ENCODE measurements at places on chromosomes 2 and 18.

- no peak for DNase-seq
These were observed 434.7 kb downstream of the PTPRM start for GRCh38 chr18:8001711-8002301.

DNA sequence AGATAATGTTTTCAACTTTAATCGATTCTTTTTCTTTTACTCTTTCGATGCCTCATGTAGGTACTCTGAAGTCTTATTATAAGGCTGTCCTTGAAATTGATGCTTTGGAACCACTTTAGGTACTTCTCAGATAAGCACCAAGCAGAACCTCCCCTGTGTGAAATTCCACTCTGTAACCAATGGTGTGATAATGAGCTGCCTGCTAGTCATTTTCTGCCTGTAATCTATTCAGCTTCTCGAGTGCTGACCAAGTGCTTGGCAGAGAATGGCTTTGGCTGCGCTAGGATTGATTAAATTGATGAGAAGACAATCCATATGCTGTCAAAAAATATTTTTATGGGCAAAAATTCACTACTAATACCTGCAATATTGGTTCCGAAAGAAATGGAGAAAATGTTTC, 132.1 kb upstream of the STON1 start:
- DNase-seq = no peak

DNA sequence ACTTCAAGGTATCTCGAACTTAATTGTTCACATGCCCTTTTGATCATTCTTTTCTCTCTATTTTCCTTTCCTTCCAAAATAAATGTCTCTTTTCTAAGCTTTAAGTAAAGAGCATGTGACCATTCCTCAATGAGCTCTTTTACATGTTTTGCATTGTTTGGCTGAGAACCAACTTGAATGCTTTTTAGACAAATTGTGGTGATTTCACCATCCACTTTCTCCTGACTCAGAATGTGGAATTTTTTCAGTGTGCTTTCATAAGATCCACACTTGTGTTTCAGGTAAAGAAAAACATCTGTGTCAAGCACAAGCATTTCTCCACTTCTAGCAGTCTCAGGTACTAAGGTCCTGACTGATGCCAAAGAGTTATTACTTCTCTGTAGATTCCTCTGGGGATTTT, 10.7 kb downstream of the RBM43 start:
- DNase-seq = no peak

DNA sequence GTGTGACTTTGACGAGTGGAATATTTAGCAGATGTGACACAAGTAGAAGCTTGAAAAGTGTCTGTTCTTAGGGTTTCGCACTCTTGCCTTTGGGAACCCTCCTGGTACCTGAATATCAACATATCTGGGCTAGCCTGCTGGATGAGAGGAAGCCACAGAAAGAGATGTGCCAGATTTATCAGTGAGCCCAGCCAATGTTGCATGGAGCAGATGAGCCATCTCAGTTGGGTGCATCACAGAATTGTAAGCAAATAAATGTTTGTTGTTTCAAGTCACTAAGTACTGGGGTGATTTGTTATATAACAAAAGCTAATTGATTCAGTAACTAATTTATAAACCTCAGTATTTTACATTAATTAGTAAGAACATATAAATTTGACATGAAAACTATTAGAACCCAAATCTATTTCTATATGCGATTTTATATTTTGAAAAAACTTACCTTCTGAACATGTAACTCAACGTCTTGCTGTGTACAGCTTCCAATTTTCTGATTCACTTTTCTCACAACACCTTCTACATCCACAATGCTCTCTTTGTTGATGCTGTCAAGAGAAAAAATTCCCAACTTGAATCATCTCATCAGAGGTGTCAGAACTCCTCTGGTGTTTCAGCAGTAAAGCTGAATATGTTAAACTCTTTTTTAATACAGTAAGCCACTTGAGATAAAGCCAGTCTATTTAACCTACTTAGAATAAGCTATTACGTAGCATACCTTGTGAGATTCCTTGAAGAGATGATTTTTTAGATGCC, 42.3 kb downstream of the DARS1 start:
- no peak for DNase-seq

DNA sequence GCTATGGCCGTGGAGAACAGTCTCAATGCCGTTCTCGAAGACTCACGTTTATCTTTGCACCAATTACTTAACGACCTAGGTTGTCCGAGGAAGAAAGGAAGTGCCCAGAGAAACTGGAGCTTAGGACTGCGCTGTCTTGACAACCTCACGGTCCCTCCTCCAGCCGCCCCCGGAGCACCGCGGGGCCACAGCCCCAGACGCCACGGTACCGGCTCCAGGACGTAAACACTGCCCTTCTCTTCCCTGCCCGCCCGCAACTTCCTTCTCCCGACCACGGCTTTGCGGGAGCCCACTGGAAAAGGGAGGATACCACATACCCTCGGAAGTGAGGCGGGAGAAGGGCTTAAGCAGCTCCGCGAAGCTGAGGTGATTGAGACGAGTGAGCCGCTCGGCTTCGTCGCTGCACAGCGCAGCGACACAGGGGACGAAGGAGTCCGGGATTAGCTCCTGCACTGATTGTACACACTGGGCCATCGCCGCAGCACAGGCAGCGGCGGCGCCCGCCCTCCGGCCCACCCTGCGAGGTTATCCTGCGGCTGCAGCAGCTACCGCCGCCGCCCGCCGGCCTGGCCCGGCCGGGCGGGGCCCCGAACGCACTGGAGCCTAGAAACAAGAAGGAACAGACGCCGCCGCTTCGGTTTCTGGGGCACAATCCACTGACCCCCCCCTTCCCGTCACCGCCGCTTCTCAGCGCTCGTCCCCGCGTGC, 483 bp downstream of the TRAPPC8 start:
- peak; percentile 48 for DNase-seq

GRCh38 chr2:24828238-24828996, 35.2 kb downstream of the CENPO start:
- DNase-seq = no peak

- no peak for DNase-seq
These were observed 317.4 kb upstream of the UBE2E3 start for GRCh38 chr2:180662941-180663471.

DNA sequence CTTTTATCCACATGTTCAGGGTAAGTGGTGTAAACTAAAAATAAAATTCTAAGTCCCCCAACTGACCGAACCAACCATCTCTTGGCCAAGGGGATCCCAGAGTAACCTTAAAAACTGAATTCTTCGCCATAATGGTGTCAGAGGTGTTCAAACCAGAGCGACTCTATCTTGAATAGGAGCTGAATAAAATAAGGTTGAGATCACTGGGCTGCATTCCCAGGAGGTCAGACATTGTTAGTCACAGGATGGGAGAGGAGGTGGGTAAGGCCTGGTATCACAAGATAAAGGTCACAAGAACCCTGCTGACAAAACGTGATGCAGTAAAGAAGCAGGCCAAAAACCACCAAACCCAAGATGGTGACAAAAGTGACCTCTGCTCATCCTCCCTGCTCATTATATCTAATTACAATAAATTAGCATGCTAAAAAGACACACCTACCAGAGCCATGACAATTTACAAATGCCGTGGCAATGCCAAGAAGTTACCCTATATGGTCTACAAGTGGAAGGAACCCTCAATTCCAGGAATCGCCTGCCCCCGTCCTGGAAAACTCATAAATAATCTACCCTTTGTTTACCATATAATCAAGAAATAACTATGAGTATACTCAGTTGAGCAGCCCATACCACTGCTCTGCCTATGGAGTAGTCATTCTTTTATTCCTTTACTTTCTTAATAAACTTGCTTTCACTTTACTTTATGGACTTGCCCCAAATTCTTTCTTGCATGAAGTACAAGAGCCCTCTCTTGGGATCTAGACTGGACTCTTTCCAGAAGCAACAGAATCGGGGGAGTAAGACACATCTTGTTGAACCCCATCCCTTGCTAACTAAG, 302.4 kb downstream of the STK39 start:
- no peak for DNase-seq

- DNase-seq = no peak
These were observed 25.1 kb downstream of the ABCB11 start for GRCh38 chr2:169005994-169006393.

DNA sequence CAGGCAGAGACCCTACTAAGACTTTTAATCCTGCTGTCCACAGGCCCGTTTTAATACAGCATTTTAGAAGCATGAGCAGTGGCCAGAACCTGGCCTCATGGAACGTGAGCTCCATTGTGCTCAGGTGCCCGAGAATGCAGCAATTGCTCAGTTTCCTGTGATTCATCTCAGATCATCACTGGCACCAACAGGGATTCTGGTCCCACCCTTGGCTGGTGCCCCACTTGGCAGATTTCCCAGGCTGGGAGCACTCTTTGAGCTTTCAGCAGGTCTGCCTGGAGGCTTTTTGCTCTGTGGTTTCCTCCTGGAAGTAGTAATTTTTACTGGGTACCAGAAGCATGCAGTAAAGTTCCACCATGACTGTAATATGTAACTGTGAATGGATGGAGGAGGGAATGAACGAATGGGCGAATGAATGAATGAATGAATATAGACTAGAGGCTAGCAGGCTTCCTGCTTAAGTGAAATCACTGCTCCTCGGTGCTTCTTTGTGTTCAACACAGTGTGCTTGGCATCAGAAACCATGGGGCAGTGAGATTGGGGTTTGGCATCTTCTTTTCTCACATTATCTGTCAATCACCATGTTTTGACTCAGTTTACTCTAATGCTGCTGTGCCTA, 312.9 kb downstream of the PRKCE start:
- DNase-seq = peak; percentile 18

- DNase-seq = no peak
These were observed 25.5 kb downstream of the MRPL35 start for GRCh38 chr2:86224645-86225355.

DNA sequence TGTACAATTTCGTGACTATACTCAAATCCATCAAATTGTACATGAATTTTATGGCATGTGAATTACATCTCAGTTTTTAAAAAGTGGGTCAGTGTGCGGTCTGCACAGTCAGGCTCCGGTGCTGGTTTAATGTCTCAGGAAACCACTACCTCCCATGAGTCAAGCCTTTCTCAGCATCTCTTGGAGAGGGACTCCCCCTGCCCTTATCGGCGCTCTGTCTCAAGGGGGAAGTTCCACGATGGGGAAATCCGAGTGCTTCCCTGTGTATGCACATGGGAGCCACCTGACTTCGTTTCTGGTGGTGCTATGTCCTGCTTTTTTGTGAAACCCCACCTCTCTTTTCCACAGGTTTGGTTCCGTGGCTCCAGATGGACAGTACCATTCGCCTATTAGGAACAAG, 72.5 kb downstream of the ACOXL start:
- DNase-seq = peak; percentile 80

- DNase-seq = no peak
These were observed 156.1 kb upstream of the HNRNPA3 start for GRCh38 chr2:177056481-177056929.

- DNase-seq = no peak
These were observed 230.5 kb downstream of the FIGN start for GRCh38 chr2:163505281-163505680.

DNA sequence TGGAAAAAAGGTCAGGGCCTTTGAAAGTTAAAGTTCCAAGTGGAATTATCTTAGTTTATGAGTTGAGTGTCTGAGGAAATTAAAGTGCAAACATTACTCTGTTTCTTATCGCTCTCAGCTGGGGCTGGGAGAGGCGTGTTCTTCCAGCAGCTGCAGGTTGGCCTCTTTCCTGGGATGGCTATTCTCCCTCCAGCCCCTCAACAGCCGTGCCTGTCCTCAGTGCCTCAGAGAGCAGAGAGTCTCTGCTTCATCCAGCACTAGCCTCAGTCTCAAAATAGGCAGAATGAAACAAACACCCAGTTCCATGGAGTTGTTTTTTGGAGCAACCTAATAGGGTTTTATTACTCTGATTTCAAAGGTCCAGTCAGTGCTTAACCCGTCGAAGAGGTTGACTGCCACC, 298.1 kb downstream of the GALR1 start:
- no peak for DNase-seq

GRCh38 chr18:45715212-45715780, 8.7 kb upstream of the SLC14A1 start:
- DNase-seq = no peak

DNA sequence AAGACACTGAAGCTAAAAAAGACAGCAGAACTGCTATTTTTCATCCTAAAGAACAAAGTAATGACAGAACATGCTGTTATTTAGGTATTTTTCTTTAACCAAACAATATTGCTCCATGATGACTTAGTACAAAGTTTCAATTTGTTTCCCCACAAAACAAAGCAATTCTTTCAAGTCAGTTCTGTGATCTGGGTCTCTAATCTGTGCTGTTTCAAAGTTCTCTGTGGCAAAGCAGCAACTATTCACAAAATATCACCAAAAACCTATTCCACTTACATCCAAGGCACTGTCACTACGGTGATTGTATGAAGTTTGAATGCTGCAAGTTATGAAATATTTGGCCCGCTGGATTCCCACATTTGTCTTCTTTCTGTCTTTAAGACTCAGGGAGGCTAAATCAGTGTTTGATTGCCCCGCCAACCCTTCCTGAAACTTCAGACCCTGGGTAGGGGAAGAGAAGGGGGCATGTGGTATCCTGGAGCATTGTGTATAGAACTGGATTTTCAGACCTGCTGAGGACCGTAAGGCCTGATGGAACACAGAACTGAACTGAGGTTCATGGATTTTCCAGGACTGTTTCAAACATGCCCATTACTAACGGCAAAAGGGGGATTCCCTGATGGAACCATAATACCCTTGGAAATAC, 13.1 kb upstream of the MFF start:
- no peak for DNase-seq

- DNase-seq = no peak
These were observed 10.6 kb downstream of the THNSL2 start for GRCh38 chr2:88180605-88181240.

DNA sequence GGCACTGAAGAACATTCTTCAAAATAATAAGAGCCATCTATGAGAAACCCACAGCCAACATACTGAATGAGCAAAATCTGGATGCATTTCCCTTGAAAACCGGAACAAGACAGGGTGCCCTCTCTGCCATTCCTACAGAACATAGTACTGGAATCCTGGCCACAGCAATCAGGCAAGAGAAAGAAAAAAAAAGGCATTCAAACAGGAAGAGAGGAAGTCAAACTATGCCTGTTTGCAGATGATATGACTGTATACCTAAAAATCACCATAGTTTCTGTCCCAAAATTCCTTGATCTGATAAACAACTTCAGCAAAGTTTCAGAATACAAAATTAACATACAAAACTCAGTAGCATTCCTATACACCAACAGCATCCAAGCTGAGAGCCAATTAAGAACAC, 119.5 kb upstream of the PARD3B start:
- no peak for DNase-seq

Data from stimulated activated CD4-positive, alpha-beta T cell treated with anti-CD3 and anti-CD28 coated beads, Interleukin-15, amount 100 ng/mL, for 24 hours (primary cell).